Esophagus squamous epithelium (tissue), 5 donors: ENCODE measurements at places on chromosomes 13 and 19.

GRCh38 chr19:54393381-54393780 lies 21.9 kb upstream of the TTYH1 start:
- DNase-seq, result no peak

- no peak for DNase-seq
These were observed 498 bp upstream of the RBM26 start for GRCh38 chr13:79406597-79406908.

DNA sequence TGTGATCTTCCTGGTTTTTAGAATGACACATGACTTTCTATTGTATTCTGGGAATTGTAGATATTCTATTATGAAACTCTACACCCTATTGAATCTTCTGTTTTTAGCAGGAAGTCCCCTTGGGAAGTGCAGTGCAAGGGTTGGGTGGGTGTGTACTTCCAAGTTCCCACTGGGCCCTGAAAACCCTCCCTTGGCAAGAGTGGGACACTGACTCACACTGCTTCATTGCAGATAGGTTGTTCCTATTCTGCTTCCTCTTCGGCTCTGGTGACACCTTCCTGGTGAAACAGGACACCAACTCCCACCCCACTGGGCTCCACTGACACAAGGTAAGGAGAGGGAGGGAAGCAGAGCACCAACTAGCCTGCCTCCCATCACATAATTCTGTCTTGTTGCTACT lies 121.8 kb downstream of the KCTD12 start:
- DNase-seq, result no peak

DNA sequence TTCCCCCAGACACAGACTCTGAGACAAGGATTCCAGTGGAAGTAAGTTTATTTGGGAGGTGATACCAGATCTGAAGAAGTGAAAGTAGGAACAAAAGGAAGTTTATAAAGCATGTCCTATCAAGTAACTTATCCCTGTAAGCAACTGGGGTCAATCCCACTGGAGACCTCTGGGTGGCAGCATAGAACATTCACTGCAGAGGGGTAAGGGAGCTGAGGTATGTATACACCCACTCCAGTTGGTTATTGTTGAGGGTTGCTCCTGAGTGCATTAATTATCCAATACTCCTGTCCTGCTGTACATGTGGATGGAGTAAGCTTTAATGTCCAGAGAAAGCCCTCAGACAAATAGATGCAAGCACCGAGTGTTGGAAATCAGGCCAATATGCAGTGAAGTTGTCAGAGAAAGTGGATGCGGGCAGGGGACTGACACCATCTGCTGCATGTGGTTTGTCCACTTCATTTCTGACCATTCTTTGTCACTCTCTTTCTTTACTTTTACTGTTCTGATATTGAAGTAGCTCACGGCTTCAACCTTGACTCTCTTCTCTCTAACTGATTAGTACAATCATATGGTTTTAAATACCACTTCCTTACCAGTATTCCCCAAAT lies 46.7 kb downstream of the NOTCH3 start:
- no peak for DNase-seq

GRCh38 chr13:99228737-99229691 lies 28.4 kb downstream of the UBAC2 start:
- DNase-seq, result no peak

GRCh38 chr13:111034811-111035210 lies 80.3 kb upstream of the ARHGEF7 start:
- no peak for DNase-seq

GRCh38 chr19:18494267-18494607 lies 27.6 kb downstream of the ELL start:
- DNase-seq, result no peak

DNA sequence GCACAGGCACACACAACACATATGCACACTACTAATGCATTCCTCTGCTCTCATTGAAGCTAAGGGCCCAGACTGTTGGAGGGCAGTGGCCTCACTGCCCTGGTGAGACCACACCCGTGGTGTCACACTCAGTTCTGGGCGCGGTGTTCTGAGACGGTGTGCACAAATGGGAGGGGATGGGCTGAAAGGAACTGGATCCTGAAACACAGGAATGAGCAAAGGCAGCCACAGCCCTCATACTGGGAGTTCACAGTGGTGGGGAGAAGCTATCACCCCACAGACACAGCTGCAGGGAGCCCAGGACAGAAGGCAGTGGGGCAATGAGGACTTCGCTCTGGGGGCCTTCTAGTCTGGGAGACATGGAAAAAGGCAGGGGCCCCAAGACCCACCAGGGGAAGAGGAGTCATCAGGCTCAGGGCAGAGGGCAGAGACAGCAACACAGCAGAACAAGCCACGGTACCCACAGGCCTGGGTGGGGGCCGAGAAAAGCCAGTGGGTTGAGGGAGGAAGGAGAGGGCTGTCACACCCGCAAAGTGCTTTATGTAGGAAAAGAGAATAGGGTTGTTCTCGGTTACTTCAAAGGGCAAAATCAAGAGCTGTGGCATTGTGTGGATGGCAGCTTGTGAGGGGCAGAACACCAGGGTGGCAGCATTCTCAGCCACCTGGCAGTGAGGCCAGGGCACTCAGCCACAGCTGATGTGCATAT lies 75.4 kb upstream of the GPR183 start:
- no peak for DNase-seq

DNA sequence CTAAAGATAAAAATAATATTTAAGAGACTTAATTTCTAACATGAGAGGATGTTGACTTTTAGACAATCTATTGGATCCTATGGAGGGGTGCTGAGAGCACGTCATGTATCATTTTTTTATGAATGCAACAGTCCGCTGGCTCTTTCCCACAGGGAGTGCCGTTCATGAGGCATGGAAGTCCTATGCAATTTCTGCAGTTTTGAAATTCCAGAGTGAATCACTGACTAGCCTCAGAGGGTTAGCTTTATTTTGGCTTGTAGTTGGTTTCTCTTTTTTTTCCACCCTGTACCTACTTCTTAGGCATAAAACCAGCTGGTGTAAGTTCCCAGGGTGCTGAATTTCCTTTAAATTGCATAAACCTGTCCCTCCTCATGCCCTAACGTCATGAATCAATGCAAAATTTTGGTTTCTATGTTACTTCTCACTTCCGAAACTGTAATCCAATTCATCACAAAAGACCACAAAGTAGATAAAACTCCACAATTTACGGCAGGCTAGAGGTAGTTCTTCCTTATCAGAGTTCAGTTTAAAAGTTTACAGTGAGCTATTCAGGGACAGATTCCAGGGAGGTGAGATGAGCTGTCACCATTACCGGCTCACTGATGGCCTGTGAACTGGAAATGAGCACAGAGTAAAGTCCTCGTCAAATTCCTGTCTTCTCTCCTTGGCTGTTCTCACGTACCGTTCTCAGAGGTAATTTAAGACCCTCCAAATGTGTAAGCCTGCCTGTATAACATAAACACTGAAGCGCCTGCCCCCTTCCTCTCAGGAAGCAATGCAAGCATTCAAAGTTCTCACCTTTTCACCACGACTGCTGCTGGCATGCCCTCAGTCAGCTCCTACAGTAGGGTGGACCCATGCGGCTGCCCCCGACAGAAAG lies 216.6 kb upstream of the SLC10A2 start:
- DNase-seq, result no peak

- DNase-seq, result no peak
These were observed 246.1 kb downstream of the UQCRFS1 start for GRCh38 chr19:28966737-28967399.

DNA sequence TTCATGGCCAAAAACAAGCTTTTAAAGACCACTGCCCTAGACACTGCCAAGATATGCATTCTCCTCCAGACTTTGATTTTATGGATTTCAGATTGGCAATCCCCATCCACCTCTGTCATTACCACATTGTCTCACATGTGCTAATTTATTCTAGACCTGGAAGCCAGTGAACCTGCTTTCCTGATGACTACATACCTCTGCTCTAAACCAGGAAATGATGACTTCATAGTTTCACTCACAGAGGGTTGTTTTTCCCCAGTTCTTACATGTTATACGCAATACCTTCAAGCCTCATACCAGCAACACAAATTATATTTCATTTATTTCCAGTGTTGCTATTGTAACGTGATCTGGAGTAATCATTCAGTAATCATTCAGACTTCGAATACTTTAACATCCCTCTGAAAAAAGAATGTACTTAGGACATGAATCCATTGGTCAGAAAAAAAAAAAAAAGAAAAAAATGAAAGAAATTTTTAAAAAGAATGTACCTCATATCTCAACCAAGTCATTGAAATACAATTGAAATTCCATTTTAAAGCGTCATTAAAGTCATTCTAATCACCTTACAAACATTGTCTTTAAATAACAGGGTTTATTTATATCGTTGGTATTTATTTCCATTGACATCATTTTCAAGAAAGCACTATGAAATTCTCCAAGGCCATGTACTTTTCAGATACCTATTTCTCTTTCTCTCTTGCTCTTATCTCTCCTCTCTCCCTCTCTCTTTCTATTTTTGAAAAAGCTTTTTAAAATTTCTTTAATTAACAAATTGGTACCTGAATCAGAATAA lies 33.4 kb upstream of the KLF5 start:
- no peak for DNase-seq

GRCh38 chr19:2451138-2451537 lies 5.6 kb downstream of the LMNB2 start:
- DNase-seq, result no peak

DNA sequence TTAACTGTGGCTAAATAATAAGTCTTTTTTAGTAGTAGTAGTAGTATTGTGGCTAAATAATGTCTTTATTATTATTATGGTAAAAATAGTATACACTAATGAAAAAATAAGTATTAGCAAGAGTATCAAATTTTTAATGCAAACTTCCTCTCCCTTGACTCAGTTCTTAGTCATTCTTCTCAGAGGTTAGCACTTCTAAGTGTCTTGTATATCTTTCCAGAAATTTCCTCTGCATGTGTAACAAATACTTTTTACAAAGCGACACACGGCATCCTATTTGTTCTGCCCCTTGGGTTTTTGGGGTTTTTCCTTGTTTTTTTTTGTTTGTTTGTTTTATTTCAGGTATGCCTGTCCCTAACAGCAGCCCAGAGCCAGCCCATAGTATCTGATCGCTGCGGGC lies 20.9 kb downstream of the SIN3B start:
- no peak for DNase-seq

- no peak for DNase-seq
These were observed 3.4 kb downstream of the BSG start for GRCh38 chr19:575527-576506.
